ENCODE measurements at places on chromosomes 5 and 9. TPM values are rescaled to one million over a fixed set of nuclear protein-coding genes. Genes with fewer than 3 reads are reported as not detected.

CBY3 gene
- total RNA-seq: 0.64 TPM

- DNase-seq: no peak
Observed at GRCh38 chr9:4755026-4755609, 14.1 kb upstream of the AK3 start.

- DNase-seq: no peak
Observed at GRCh38 chr5:138542180-138542955, 668 bp downstream of the ETF1 start.

- no peak for DNase-seq
Observed at GRCh38 chr5:174626369-174626920, 97.9 kb upstream of the MSX2 start.

- no peak for DNase-seq
Observed at GRCh38 chr5:99640646-99641045, 711.8 kb upstream of the CHD1 start.

GRCh38 chr5:119629339-119629738 is at the start of gene FAM170A:
Gene FAM170A (plus strand): TSS chr5:119629558. CDS start chr5:119629769, 211 bp downstream.
- DNase-seq: no peak

- no peak for DNase-seq
Observed at GRCh38 chr5:83066548-83067110, 10.6 kb downstream of the TMEM167A start.

SCGB3A2 gene
- not detected for total RNA-seq

TENT4A gene
- 34.5 TPM for total RNA-seq

DNA sequence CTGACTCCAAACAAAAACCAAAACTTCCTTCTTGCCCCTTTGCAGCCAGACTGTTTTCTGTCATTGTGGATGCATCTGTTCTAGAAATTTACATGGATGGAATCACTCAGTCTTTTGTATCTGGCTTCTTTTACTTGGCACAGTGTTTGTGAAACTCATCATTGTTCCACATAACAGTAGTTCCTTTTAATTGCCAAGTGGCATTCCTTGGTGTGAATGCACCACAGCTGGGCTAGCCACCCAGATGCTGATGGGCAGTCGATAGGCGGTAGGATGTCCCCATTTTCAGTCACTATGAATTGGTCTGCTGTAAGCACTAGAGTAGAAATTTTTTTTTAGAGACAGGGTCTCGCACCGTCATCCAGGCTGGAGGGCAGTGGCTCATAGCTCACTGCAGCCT is 6.3 kb upstream of the CLPTM1L start:
- no peak for DNase-seq

GRCh38 chr5:167071981-167072610 is 1219.3 kb upstream of the WWC1 start:
- no peak for DNase-seq

SREK1 gene
- 182 TPM for total RNA-seq

ACSL6 gene
- total RNA-seq: 55.9 TPM

DNA sequence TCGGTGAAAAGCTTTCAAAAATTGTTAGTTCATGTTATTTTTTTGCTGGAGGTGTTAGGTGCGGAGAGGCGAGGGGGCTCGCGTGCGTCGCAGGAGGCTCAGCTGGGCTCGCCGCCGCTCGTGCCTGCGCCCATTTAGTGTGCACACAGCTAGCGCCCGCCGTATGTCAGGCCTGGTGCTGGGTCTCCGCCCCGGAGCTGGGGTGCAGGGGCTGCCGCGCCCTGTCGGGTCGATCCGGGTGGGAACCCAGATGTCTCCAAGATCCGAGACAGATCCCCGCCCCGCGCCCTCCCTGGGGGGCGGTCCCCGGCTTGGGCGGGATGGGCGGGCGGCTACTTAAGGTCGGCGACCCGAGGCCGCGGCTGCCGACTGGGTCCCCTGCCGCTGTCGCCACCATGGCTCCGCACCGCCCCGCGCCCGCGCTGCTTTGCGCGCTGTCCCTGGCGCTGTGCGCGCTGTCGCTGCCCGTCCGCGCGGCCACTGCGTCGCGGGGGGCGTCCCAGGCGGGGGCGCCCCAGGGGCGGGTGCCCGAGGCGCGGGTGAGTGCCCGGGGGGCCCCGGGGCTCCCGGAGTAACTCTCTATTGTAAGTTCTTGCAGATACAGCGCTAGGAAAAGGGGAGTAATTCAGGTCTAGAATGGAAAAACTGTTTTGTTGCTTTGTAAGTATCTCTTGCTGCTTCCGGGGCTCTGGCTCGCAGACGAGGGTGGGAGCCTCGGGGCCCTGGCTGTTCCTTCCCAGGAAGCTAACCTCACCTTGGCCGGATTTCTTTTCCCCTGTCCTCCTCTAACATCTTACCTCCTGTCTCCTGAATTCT is 31.7 kb downstream of the GSN start:
- DNase-seq: no peak

GRCh38 chr5:96474073-96474472 is 41.0 kb upstream of the PCSK1 start:
- DNase-seq: no peak

NR4A3 gene
- 1.3 TPM for total RNA-seq

DNA sequence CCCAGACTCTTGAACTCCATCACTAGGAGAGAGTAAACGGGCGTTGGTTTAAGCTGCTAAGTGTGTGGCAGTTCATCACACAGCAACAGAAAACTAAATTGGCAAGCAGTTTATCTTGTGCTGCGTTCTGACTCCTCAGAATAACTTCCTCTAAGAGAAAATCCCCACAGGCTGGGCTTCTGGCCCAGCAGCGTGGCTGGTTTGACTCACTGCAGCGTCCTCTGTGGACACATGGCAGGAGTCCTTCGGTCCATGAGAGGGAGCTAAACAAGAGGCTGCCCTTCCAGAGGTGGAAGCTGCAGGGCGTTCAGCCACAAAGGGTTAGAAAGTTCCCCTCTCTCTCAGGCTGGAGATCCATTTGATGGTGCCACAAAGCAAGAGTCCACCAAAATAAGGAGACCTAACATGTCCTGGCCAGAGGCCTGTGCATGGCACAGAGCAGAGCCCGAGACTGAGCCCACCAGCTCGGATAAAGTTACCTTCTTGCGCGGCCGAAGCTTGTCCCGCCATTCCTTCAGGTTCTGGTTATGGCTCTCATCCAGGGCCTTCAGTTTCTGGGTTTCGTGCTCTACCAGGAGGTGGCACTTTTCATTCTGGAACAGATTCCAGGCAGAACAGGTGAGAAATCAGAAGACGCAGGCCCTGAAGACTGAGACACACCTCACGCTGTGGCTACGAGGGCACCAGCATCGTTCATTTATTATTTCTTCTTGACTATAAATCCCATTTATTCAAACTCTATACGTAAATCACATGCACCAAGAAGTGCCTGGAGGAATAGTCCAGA is 46.2 kb upstream of the FBXW11 start:
- peak; percentile 57 for DNase-seq

DNA sequence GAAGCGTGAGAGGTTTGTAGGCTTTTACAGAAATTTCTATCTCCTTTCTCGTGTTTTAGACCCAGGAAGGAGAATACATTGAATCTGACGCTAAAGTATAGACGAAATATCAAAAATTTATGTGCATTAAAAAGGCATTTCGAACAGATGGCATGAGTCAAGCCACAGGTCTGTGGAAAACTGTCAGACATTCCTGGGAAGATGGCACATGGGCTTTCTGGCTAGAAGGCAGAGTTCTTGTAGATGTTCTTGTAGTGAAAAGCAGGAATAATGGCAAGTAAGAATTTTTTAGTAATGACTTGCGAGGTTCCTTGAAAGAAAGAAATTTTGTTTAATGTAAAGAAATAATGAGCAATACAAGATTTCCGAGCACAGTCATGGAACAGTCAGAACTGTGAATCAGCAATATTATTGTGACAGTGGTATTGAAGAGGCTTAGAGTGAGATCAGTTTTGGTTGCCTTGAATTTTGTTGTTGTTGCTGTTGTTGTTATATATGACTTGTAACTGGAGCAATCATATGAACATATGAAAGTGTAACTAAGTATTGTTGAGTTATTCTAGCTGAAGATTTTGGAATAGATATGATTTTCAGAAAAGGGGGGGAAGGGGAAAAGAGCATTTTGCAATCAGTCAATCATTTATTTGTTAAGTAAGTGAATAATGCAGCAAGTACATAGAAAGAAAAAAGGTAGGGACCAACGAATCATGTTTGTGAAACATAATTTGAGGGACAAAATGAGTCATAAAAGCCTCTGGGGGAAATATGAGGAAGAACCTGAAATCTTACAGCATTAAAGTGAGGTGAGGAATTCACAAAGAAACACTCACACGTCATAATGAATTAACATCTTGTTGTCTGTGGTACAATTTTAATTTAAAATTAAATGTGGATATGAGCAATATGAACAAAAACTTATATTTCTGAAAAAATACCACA is 339.0 kb upstream of the CTNND2 start:
- no peak for DNase-seq

DNA sequence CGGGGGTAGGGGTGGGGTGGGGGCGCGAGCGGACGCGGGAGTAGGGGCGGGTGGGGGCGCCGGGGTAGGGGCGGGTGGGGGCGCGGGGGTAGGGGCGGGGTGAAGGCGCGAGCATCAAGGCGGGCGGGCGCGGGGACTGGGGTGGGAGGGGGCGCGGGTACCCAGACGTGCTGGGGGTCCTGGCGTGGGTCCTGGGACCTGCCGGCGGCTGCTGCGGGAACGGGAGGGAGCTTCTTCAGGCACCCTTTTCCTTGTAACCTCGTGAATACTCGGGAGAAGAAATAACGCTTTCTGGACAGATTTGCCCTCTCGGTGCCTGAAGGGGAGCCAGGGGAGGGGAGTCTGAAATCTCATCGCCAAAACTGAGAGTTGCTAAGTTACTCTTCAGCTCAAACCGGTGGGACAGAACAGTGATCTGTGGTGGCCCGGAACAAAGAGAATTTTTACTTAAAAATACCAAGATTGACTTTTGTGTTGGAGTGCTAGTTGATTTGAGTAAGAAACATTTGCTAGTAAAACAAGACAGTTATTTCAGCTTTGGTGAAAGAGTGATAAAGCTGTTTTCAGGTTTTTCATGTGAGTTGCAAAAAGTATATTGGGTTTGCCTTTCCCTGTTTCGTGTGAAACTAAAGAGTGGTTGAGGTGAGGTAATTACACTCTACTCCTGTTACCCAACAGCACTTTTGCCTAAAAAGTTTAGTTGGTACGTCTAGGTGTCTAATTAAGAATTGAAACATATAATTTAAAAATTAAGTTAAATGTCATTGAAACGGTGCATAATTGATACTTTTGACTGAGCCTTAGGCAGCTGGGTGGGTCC is 643 bp downstream of the PLEKHG4B start:
- no peak for DNase-seq

GRCh38 chr9:116298878-116299391 is 145.3 kb downstream of the PAPPA start:
- DNase-seq: no peak

OLFML2A gene
- 5.4 TPM for total RNA-seq

PCDHGC5 gene
- total RNA-seq: 16.4 TPM

DNA sequence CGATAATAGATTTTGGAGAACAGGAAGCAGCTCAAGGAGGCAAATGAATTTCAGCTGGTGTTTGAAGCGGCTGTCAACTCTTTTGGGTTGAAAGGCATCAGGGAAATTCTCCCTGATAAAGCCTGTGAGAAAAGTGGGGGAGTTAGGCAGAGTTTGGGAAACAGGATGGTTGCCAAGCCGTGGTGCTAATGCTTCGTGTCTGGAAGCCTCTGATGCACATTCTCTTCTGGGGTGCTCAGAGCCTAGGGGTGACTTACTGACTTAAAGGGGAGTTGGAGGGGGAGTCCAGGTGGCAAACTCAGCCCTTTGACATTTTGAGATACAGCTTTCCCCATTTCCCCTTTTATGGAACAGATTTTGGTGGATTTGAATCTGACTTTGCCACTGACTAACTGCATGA is 202.5 kb upstream of the CLINT1 start:
- no peak for DNase-seq

- DNase-seq: no peak
Observed at GRCh38 chr9:133758228-133758627, 20.1 kb upstream of the SARDH start.
